Kidney tubule cell (primary cell): ENCODE measurements at places on chromosomes 5 and 9.
A peak's percentile ranks its signal among the peaks of the same experiment; 100 is the strongest.

DNA sequence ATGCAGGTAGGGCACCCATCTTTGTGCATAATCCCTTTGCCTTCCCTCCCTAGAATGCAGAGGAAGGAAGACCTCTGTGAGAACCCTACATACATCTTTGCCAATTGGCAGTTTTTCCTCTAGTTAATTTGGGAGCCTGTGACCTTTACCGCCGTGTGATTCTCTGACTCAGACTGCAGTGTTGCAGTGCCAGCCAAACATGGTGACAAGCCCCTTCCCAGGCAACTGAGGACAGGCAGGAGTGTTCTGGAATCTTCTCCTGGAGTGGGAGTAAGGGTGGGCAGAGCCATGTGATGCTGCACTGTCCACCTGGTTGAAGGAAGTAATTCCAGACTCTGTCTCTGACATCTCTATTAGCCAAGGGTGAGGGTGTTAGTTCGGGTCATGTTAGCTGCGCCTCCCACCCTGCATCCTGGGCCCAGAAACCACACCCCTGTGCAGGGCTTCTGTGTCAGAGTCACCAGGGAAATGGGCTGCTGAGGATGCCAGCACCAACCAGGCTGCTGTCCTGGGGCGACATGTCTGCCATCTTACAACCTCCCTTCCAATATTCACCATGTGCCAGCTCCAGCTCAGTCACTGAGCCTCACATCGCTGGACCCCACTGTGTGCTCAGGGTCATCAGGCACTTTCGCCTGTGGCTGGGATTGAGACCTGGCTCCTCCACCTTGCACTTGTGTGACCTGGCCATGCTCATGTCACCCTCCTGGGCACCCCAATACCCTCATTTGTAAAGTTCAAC, 21.8 kb downstream of the KCNIP1 start:
- no peak for DNase-seq

DNA sequence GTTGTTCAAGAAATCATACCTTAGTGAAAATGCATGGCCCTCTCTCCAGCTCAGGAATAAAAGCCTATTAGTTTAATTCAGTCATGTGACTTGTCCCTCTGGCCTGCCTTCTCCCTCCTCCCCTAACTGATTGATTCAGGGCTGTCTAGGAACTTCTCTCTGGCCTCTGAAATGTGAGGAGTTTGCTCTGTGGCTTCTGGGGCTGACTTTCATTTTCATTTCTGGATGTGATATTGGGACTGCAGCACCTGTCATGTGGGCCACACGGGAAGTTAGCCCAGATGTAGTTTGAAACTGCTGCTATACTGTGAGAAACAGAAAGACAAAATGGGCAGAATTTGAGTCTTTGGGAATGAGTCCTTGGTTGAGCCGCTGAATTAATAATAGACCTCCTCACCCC, 44.8 kb downstream of the PARP8 start:
- DNase-seq, result peak; percentile 71

DNA sequence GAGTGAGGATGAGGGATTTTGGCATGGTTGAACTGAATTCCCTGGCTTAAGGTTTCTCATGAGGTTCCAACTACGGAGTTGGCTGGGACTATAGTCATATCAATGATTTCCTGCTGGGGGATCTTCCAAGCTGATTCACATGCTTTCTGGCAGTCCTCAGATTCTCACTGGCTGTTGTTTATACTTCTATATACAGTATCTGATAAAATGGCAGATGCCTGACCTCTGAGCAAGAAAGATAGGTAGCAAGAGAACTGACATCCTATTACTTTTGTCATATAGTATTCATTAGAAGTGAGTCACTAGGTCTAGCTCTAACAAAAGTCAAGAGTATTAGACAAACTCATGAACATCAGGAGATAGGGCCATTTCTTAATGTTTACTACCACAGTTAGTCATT, 440.9 kb upstream of the EDIL3 start:
- DNase-seq, result no peak

DNA sequence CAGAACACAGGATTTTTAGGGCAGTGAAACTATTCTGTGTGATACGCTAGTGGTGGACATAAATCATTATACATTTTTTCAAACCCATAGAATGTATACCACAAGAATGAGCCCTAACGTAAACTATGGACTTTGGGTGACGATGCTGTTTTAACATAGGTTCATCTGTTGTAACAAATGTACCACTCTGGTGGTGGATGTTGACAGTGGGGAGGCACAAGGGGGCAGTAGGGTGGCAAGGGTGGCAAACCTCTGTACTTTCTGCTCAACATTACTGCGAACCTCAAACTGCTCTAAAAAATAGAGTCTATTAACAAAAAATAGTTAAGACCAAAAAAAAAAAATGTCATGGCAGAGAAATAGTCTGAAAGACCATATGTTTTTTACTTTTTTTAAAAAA, 9.1 kb upstream of the MVB12B start:
- DNase-seq, result no peak

DNA sequence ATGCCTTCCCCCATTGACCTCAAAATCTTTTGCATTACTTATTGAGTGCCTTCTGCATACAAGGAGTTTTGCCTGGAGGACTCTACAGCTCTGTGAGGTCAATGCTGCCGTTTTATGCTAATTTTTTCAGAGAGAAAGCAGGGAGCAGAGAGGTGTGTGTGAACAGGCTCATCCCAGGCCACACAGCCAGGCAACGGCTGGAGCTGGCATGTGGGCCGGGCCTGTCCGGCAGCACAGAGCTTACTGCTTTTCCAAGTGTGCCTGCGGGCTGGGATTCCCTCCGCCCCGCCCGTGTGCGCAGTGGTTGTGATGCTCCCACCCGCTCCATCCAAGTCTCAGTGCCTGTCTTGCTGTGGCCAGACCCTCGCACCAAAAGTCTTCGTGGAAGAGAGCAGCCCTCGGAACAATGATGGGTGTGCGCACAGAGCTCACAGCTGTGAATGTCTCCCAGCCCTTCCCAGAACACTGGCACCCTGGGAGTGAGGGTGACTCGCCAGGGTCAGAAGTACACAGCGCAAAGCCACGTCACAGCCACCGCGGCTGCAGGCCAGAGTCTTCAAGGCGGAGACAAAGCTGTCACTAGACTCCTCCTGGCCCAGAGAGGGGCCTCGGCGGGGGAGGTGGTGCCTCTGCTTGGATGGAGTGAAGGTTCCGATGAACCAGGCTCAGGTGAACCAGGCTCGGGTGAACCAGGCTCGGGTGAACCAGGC, 82.8 kb downstream of the COL5A1 start:
- DNase-seq, result no peak

- no peak for DNase-seq
Measured at GRCh38 chr5:142784401-142784955, 14.3 kb downstream of the ARHGAP26 start.

DNA sequence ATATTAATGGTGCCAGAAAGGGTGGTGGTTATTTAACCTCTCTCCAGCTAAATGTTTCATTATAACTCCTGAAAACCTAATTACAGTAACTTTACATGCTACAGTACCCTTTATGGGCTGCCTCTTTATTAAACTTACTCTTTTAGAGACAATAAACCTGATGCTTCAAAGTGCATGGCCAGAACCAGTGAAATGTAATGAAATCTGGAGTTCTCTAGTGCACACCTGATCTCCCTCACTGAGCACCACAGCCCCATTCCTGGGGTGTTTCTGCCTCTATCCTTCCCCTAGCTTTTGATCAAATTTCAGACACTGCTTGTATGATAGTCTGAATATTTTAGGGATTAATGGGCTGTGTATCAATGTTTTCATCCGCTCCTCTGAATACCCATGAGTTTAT, 306.5 kb upstream of the WWC1 start:
- no peak for DNase-seq

DNA sequence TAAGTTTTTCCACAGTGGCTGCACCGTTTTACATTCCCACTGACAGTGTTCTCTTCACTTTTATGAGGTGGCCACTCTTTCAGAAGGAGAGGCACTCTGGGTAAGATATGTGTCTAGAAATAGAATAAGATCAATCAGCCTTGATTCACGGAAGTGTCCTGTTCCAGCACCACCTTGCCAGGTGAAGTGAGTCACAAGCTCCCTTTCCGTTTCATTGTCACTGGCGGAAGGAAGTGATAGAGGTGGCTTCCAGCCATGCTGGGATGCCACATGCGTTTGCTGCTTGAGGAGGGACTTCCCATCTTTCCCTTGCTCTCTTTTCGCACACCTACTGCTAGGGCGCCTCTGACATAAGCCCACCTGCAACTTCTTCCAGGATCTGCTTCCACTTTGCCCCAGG, 217.1 kb downstream of the PIK3R1 start:
- peak; percentile 45 for DNase-seq

GRCh38 chr5:123700624-123701287, 188.8 kb downstream of the CSNK1G3 start:
- peak; percentile 97 for DNase-seq

DNA sequence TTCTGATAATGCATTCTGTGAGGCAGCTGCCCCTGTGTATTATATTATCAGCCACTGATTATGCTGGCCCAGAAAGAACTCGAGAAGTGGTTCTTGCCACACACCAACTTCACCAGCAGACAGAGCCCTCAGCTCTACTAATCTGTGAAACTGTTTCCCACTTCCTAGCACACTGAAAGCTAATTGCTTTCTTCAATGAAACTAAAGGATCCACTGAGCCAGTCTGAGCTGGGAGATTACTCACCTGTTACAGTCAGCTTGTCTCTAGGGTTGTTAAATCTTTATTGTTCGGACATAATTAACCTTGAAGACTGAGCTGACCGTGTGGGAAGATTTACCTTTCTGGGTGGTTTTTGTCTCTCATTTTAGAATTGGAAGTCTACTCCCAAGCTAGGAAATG, 263.2 kb downstream of the KCTD16 start:
- peak; percentile 16 for DNase-seq

GRCh38 chr5:9495121-9495520, 50.8 kb downstream of the SEMA5A start:
- no peak for DNase-seq

DNA sequence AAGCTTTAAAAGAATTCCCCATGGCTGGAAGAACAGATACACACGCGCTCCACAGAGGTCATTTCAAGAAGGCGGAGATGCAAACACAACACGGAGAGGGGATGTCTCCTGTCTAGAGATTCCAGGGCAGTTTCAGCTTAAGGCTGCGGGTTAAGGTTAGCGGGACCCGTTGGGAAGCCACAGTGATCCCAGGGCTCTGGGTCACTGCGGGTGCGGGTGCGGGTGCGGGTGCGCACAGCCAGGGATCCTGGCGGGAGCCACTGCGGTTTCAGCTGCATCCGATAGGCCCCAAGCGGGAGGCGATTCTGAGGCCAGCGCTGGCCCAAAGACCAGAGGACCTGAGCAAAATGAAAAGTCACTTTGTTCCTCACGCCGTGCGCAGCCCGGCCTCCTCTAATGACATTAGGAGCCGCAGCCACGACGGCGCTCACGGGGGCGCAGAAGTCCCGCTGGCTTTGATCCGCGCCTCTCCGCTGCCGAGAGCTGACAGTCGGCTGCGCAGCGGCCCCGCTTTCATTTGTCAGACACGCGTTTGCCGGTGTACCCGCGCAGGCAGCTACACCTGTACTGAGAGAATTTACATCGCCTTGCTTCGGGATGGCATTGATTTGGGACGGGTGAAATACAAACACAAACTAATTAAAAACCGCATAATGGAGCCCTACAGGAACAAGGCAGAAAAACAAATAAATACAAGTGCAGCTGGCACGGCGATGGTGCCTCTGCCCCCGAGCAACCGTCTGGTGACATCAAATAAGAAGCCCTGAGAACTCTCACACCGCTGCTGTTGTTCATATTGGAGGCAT, 5.3 kb upstream of the IRX1 start:
- no peak for DNase-seq

DNA sequence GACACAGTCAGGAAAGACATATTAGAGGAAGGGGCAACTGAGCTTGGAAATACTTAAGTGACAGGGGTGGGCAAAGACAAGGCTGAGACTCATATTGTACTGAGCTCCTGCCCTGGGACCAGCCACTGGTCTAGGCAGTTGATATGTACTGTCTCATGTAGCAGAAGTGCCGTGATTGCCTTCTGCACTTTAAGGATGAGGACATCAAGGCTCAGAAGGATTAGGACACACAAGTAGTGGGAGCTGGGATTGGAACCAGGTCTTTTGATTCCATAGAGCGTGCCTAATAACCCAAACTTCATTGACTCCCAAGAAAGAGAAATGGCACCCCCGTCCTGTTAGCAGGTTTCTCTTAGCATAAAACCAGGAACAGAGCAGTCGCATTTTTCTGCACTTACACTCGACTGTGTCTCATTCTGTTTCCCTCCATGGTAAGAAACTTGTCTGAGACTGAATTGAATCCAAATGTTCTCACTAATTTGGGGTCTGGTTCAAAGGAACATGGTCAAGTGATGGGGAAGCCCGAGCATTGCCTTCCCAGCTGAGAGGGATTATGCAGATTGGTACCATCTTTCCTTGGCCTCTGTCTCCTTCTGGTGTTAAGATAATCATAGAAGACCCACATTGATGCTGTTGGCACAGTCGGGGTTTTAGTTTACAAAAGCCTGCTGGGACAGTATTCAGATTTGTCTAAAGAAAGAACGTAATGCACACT, 70.4 kb downstream of the ANGPTL2 start:
- no peak for DNase-seq

GRCh38 chr9:15047028-15047551, 136.9 kb upstream of the FREM1 start:
- DNase-seq, result no peak

DNA sequence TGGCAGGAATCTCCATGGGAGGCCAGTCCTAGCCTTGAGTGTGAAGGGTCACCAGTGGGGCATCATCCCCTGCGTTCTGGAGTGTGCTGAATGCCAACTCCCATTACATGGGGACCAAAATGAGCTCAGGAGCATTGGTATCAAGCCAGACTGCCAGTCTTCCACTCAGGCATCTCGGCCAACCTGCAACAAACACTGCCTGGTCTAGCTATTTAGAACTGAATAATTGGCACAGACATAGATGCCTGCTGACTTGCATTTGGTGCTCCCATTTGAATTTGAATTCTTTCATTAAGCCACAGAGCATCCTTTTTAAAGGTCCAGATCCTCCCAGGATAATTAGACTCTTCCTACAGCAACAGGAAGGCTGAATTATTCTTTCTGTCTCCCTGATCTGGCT, 116.6 kb upstream of the ABCA1 start:
- DNase-seq, result no peak

- peak; percentile 56 for DNase-seq
Measured at GRCh38 chr9:34114436-34114835, 12.1 kb downstream of the DCAF12 start.

- DNase-seq, result no peak
Measured at GRCh38 chr9:115350548-115350947, 232.6 kb upstream of the TNC start.

DNA sequence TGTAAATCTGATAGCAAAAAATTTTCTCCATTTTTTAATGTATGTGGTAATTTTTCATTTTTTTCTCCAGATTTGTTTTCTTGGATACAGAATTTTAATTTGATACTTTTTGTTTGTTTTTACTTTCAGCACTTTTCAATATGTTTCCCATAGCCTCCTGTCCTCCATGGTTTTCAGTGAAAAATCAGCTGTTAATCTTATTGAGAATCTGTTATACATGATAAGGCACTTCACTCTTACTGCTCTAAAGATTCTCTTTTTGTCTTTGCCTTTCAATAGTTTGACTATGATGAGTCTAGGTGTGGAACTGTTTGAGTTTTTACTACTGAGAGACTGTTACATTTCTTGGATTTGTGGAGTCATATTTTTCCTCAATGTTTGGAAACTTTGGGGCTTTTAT, 455.7 kb upstream of the NUDT12 start:
- no peak for DNase-seq

GRCh38 chr9:109331353-109331752, 10.5 kb upstream of the EPB41L4B start:
- DNase-seq, result peak; percentile 41

- DNase-seq, result no peak
Measured at GRCh38 chr9:92191801-92192200, 76.6 kb upstream of the SPTLC1 start.
